ENCODE measurements at places on chromosomes 1 and 21. TPM values are rescaled to one million over a fixed set of nuclear protein-coding genes. Genes with fewer than 3 reads are reported as not detected.

The SLC9C2 gene
- not detected for total RNA-seq

- no peak for DNase-seq
These were observed 155.3 kb downstream of the ADSS2 start for GRCh38 chr1:244296447-244296846.

DNA sequence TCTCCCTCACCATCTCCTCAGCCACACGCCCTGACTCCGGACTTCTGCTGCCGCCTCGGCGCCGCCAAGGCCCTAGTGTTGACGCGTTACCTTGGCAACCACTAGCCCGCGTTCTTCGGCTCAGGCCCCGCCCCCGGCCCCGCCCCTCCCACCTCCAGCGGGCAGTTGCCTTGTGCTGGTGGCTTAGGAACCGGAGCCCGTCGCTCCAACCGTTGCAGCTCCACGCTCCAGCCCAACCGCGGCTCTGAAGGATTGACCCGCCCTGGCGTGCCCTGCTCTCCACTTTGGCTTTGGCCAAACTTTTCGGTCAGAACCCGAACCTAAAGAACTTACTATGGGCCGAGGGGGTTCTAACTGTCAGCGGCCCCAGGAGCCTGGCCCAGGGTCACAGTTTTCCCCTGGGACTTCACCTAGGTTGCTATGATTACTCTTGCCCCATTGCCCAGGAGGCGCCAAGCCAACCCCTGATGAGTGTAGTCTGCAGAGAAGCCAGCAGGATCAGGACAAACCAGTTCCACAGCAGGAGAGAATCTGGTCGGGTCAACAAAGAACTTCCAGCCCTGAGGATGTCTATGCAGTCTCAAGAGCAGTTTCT lies at the start of gene CFAP45:
CFAP45 (minus strand) TSS at position 80 of the 595 bp plus-strand sequence; CDS start at position 13, 67 bp downstream.
- peak; percentile 91 for DNase-seq

DNA sequence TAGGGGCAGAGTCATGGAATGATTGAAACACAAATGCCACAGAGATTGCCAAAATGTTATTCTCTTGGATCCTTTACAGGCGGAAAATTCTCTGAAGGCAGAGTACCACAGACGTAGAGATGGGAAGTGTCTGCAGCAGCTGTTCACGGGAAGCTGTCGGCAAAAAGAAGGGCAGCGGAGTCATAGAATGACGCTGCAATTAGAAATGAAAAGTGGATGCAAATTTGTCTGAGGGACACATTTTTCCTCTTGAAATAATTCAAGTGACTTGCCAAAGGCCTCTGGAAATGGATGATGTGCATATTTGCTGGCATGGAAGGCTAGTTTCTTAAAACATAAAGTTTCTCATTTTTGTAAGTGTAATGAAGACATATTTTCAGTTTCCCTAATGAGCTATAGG lies 77.5 kb upstream of the PLD5 start:
- DNase-seq, result no peak

DNA sequence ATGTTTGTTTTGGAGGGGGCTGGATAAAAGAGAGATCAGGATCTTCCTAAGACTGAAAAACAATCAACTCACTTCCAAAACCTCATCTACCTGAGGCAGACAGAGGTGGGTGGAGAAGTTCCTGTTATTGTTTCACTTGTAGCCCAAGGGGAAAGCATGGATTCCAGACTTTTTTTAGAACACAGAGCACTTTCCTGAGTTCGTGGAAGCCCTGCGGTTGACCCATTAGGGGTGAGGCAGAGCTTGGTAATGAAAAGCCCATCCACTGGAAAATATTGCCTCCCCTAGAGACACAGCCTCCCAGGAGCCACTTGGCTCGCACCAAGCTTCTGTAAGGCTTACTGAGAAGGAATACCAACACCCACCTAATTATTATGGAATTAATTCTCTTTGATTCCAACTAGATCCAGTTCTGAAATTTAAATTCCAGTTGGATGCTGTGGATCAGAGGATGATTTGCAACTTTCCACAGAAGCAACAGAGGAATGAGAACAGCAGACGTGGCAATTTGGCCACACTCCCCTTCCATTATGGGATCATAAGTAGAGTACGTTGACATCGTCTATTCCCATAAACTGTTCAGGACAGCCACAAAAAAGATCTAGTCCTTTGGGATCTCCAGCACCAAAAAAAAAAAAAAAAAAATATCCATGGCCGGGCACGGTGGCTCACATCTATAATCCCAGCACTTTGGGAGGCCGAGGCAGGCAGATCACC lies 4.1 kb upstream of the PEF1 start:
- DNase-seq, result no peak
